ENCODE measurements at places on chromosomes 2 and 18.

GRCh38 chr2:11408959-11409571, 56.9 kb downstream of the E2F6 start:
- DNase-seq, result no peak

DNA sequence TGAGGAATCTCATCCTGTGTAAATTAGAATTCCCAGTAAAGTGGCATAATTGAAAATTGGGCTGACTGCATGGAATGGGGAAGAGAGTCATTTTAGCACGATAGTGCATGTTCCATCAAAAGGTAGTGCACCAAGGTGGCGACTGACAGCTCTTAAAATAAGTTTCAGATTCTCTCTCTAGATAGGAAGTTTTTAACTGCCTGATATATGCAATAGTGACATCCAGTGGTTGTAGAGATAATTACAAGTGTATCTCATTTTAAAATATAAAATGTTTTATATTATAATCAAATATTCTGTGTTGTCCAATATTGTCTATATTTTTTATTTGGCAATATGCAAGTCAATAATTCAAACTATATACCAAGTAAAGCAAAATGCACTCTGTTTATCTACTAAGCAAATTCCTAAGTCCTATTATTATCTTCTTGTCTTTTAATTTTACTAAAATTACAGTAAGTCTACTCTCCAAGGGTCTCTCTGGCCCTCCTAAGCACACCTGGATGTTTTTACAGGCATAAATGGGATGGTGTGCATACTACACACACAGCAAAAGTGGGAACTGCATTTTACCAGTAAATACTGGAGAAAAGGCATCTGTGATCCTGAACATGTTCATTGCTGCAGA, 397.7 kb upstream of the HNRNPA3 start:
- no peak for DNase-seq

DNA sequence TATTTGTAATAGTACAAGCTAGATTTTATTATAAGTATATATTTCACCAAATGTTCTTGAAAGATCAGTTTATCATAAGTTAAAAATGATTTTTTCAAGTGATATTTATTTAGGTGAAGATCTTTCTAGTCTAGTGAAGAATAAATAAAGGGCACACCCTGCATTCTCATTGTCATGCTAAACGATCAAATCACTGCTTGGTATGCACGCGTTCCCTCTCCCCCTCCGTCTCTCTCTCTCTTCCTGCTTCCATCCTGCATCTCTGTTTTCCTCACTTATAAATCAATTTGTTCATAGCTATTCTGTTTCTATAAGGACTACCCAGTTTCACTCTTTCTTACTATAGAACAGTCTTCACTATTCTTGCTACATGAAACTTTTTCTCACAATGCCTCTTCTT, 1067.4 kb downstream of the LRP1B start:
- no peak for DNase-seq

DNA sequence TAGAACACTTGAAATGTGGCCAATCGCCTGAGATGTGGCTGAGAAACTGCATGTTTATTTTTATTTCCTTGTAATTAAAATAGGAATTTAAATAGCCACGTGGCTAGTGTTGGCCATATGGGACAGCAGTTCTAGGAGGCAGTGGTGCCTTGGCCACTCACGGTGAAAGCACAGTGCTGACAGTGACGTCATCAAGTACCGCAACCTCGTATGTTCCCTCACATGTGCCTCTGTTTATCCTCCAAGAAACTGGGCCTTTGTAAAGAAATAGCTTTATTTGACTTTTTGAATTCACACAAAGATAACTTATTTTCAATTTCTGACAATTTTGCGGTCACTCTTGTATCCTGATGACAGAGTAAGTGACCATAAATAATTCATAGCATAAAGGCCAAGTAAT, 575.0 kb downstream of the DCDC2C start:
- DNase-seq, result no peak

- no peak for DNase-seq
These were observed 189.1 kb downstream of the GBX2 start for GRCh38 chr2:235979037-235979436.

GRCh38 chr18:44609181-44609941, 71.3 kb upstream of the SETBP1 start:
- DNase-seq, result no peak

DNA sequence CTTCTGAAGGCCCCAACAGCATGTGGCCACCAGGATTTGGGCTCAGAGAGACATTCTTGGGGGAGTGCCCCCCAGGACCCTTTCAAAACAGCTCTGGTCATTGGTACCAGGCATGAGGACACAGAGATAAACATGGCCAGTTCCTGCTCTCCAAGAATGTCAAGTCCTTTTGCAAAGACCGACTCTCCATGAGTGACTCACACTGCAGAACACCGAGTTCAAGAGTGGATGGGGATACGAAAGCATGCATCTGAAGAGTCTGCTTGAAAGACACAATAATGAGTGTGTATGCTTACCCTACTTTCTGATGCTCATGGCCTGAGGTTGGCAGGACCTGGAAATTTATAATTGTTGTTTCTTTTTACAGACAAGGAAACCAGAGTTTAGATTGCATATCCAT, 450.6 kb downstream of the TSN start:
- no peak for DNase-seq

DNA sequence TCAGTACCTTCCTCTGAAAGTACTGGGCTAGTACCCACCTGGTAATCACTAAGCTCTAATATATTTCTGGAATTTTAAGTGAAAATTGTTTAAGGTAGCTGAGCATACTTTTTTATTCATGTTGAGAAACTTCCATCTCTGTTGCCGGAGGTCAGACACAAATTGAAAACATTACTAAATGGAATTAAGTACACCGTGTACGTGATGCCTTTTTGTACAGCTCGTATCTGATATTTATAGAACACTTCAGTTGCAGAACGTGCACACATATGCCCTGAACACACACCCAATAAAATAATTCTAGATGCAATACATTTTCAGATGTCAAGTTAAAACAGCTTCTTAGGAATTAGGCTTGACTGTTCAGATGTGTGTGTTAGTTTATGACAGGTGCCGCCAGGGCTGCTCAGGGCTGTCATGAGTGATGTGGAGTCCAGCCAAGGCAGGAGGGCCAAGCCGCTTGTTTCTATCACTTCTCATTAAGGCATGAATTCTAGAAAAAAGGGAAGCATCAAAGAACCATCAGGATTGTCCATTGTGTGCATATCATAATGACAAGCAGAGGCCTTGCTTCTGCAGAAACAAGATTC, 80.9 kb upstream of the FOSL2 start:
- DNase-seq, result no peak

DNA sequence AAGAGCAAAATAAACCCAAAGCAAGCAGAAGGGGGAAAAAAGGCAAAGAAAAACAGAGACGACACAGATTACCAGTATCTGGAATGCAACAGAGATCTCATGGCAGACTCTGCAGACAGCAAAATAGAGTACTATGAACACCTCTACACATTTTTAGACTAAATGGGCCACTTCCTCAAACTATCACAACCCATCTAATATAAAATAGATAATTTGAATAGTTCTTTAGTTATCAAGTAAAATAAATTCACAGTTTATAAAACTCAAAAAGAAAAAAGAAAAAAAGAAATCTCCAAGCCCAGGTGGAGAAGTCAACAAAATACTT, 16.6 kb downstream of the SESTD1 start:
- DNase-seq, result no peak

- DNase-seq, result no peak
These were observed 1.2 kb downstream of the CNOT9 start for GRCh38 chr2:218569661-218570500.

GRCh38 chr2:28101892-28102291, 211.4 kb downstream of the BABAM2 start:
- DNase-seq, result no peak

DNA sequence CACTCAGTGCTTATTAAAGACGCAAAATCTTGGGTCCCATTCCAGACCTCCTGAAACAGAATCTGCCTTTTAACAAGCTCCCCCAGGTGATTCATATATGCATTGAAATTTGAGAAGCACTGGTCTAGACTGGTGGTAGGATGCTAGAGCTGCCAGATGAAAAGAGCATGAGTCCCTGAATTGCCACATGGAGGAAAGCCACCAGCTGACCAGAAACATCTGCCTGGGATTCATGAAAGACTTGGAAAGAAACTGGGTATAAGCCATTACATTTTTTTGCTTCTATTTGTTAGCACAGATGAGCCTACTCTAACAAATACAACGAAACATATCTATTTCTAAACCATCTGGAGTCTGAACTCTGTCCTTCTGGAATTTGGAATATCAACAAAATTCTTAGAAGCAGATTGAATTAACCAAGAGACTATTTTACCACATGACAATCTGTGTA, 228.9 kb downstream of the RBM43 start:
- no peak for DNase-seq

DNA sequence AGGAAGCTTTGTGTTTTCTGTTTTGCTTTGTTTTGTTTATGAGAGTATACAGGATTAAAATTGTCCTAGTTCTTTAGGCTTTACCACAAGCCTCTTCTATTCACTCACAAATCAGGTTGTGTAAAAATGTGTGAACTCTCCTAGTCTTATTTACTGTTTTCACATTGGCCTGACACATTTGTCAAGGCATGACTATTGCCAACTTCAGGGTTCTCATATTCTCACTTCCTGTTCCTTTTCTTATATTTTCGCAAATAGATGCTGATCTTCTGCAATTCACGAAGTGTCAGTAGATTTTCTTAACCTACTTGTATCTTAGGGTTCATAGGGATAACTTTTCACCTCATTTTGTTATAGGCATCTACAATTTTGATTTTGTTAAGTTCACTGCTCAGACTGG, 67.1 kb downstream of the CCDC102B start:
- no peak for DNase-seq

- no peak for DNase-seq
These were observed 3.0 kb downstream of the ADRA2B start for GRCh38 chr2:96113367-96113677.

DNA sequence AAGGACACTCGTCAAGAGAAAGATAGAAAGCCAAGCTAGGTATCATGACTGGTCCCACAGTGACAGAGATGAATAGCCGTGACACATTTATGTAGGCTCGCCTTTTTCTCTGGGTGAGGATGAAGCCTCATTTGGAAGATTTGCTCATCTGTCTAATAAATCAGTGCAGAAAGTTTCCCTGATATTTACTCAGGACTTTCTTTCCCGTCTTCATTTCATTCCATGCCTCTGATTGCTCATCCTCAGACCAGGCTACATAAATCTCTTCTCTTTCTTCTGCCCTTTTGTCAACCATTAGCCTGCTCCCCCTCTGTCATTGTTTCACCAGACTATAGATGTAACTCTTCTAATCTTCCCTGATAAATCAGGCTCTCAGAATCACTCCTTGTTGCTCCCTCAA, 361.8 kb upstream of the MEIS1 start:
- no peak for DNase-seq

DNA sequence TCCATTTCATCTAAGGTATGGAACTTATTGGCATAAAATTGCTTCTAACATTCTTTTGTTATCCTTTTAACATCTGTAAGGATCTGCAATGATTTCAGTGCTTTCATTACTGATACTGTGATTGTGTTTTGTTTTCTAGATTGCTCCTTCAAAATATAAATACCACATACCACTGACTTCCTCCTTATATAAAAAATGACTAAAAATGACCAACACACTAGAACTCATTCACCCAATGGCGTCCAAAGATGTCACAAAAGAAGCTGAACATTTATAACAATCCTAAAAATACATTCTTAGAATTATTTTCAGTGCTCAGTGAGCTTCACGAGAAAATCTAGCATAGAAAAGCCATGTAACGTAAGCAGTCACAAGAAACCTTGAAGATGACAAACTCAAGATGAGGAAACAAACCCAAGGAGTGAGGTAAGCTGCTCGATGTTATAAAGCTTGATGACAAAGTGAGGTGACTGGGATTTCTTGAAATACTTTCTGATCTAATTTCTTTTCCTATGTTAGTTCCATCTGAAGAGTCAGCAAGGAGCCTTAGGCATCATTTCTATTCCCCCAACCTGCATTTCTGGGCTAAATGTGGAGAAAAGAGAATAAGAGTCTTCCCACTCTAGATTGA, 42.6 kb downstream of the PNO1 start:
- DNase-seq, result no peak

- DNase-seq, result no peak
These were observed 201.9 kb downstream of the CLIP4 start for GRCh38 chr2:29317077-29317517.

- DNase-seq, result no peak
These were observed 2.0 kb upstream of the BUB1 start for GRCh38 chr2:110679865-110680264.

DNA sequence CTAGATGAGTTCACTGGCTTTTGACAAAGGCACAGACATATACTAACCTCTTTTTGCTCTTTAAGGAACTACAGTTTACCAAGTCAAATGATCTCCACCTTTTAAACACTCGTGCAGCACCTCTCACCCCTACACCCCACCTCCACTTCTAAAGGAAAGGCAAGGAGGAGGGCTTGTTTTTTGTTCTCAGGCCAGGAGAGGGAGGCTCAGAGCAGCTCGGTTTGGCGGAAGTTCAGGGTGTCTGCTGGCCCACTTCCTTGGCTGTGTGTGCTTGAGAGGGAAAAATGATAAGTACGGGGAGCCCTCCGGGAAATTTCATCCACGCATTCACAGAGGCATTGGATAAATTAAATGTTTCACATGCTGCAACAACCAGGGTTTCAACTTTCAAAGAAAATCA, 667.9 kb downstream of the BCL11A start:
- no peak for DNase-seq

DNA sequence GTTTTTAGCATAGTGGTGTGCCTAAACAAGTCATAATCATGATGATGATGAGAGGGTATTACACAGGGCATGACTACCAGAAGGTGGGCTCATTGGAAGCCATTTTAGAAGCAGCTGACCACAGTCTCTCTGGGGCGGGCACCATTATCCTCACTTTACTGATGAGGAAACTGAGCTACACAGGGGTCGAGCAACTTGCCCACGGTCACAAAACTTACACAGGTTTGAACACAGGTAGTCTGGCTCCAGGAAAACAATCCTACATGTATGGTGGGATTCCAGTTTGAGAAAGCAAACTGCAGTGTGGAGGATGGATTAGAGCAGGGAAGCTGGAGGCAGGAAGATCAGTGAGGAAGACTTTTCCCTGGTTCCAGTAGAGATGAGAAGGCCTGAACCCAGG, 6.2 kb downstream of the RHOB start:
- DNase-seq, result no peak
